RWPE2 (cell line): ENCODE measurements at places on chromosomes 16 and 17.

- DNase-seq: no peak
These were observed 5.6 kb upstream of the ANKS4B start for GRCh38 chr16:21227866-21228265.

DNA sequence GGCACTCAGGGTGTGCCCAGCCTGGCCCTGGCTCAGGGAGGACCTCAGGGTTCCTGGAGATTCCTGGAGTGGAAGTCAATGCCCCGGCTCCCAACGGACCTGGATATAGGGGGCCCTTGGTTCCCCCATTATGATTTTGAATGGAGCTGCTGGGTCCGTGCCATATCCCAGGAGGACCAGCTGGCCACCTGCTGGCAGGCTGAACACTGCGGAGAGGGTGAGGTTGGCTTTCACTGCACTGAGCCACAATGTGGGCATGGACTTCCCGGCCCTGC, 23.6 kb downstream of the USP6 start:
- no peak for DNase-seq

DNA sequence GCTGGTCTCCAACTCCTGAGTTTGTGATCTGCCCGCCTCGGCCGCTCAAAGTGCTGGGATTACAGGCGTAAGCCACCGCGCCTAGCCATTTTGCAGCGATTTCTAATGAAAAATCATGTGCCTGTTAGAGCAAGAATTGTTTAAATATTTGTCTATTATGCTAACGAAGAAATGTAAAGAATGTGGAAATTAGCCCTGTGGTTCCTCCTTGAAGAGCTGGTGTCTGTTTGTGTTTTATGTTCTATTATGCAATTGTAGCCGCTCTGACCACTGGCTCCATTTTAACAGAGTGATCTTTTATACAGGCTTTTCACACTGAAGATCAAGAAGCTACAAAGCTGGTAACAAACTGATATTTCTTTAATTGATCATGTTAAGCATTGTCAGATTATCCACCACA, 217.3 kb downstream of the USP22 start:
- no peak for DNase-seq

- no peak for DNase-seq
These were observed 116.0 kb upstream of the SOX9 start for GRCh38 chr17:72004611-72005331.

DNA sequence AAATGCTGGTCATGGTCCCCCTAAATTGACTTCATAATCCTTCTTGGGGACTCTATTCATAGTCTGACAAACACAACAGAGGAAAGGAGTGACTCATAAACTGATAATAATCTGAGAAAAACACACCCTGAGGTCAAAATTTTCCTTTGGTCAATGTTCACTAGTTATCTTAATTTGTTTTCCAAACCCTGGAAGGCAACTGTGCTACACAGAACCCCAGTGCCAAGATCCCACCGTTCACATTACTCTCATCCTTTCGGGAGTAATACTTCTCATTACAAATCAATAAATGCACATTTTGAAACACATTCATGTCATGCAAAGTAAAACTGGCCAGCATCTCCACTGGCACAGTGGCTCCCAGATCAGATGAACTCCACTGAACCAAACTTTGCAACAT, 23.2 kb downstream of the COIL start:
- DNase-seq: no peak

DNA sequence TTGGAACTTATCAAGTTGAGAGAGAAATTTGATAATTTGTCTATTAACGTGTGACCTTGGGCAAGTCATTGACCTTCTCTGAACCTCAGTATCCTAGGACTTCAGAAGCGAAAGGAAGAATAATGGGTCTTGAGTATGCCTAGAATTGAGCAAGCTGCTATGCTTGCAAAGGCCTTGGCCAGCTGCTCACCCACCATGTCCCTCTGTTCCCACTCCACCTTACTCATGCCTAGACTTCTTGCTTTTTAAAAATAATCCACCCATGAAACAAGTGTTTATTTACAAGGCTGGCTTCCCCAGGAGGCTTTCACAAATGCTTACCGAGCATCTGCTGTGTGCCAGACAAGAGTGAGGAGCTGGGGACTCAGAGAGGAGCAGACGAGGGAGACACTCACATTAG, 590.6 kb downstream of the MAF start:
- no peak for DNase-seq
